ENCODE measurements at places on chromosomes 5 and 9. TPM values are rescaled to one million over a fixed set of nuclear protein-coding genes. Genes with fewer than 3 reads are reported as not detected.

- no peak overlapping the region for H3K27ac ChIP-seq
- H3K27me3 ChIP-seq, result no peaks in the 10 kb centered on the region
- no peak for DNase-seq
- no peaks in the 10 kb centered on the region for H3K36me3 ChIP-seq
- H3K4me3 ChIP-seq, result no peak overlapping the region
These were observed 126.9 kb downstream of the PALM2AKAP2 start for GRCh38 chr9:109906766-109907382.

DNA sequence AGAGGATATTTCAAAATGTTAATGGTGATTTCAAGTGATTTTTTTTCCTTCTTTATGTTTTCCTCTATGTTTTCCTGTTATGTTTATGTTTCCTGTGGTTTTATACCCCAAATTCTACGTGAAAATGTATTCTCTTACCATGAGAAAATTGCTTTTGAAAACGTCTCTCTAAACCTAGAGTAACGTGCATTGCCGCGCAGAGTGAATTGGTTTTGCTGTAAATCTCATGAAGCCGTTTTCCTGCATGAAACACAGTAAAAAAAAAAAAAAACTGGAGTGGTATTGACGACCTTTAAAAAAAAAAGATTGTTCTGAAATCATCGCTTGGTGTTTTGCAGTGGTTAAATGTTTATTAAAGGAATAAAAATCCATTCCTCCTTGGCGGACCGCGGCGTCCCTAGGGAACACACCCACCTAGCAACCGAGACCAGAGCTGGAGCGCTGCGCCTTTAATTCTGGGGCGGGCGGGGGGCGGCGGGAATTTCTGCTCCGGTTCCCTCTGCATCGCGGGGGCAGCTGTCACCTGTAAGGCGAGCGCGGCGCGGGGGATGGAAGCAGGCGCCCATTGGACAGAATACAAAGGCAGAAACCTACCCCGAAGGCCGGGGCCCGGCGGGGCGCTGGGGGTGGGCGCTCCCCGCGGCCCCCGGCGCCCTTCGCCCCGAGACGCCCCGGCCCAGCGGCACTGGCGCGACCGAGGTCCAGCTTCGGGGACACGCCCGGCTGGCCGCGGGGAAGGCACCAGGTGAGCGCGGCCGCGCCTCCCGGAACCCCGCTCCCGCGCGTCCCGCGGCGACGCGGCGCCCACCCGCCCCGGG is at the start of gene SOWAHA:
Gene SOWAHA (plus strand): TSS at position 522 of the 818 bp plus-strand sequence. CDS start 320 bp downstream, outside the sequence.
- peaks cover 52% of the 10 kb centered on the region for H3K27me3 ChIP-seq
- H3K27ac ChIP-seq, result no peak within 1 kb of the TSS
- DNase-seq, result no peak
- H3K4me3 ChIP-seq, result peak within 1 kb of the TSS; percentile 64
- peaks cover 12% of the 10 kb centered on the region for H3K4me1 ChIP-seq

- H3K27me3 ChIP-seq, result peaks cover 6% of the 10 kb centered on the region
- no peaks in the 10 kb centered on the region for H3K36me3 ChIP-seq
- no peak overlapping the region for H3K4me3 ChIP-seq
- H3K4me1 ChIP-seq, result no peaks in the 10 kb centered on the region
- H3K27ac ChIP-seq, result no peak overlapping the region
These were observed 161.2 kb downstream of the FGF18 start for GRCh38 chr5:171580502-171581265.

DNA sequence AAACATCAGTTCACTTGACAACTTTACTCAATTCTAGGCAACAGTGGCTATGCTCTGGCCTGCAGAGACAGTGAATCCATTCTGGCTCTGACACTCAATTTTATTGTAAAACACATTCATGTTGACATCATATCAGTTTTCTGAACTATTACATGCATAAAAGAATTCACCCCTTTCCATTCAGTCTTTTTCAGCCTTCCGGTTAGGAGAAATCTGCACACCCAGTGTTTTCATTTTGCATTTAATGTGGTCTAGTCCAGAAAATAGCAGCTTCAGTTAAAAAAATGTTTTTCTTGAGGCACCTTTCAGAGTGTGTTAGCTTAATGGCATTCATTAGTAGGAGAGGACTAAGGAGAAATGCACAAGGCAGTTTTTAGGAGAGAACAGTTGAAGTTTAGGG is 95.1 kb downstream of the PBX3 start:
- H3K4me3 ChIP-seq, result no peak overlapping the region
- no peaks in the 10 kb centered on the region for H3K27me3 ChIP-seq
- no peak for DNase-seq
- no peaks in the 10 kb centered on the region for H3K4me1 ChIP-seq

- H3K27me3 ChIP-seq, result peaks cover 2% of the 10 kb centered on the region
- no peaks in the 10 kb centered on the region for H3K36me3 ChIP-seq
- H3K4me1 ChIP-seq, result no peaks in the 10 kb centered on the region
These were observed 38.0 kb upstream of the UBTD2 start for GRCh38 chr5:172321593-172321992.

The SPATA6L gene
- 0.73 TPM for total RNA-seq

The BARHL1 gene
- not detected for total RNA-seq

The HAVCR1 gene
- total RNA-seq, result 2.2 TPM

The MACIR gene
- total RNA-seq, result 9.5 TPM
